ENCODE measurements at places on chromosomes 5 and 9.

DNA sequence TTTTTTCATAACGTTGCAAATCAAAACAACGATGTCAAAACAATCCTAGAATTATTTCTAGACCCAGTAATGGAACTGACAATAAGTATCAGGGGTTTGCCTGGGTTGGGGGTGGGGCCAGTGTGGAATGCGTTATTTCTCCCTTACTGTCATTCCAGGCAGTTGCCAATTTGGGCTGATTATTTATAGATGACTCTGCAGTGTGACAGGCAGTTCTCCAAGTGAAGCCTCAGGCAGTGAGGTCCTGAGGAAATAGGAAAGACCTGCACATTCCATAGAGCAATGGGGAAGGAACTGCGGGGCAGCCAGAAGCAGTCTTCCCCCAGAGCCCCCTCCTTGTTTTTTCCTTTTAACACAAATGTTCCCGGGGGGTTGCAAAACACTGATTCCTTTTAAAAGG lies 179.0 kb downstream of the YTHDC2 start:
- no peak for DNase-seq

GRCh38 chr9:87528969-87529368 lies 31.3 kb downstream of the DAPK1 start:
- DNase-seq, result no peak

DNA sequence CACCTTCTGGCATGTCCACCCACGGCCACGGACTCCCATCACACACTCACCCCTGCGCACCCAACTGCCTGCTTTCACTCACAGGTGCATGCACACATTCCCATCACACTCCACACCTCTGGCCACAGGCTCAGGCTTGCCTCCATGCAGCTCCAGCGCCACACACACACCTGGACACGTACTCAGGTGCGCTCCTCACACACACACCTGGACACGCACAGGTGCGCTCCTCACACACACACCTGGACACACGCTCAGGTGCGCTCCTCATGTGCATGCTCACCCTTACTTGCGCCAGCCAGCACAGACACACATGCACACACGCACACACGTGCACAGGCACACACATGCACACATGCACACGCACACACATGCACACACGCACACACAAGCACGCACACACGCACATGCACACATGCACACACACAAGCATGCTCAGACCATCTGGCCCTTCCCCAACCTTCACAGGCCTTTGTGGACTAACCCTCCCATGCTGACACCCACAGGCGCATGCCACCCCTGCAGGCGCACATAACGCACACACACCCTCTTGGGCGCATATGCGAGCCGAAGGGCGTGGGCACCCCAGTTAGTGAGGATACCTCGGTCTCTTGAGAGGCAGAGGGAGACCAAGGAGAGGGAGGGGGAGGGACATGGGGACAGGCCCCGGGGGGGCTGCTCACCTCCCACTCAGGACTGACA lies 8.3 kb downstream of the GRIN1 start:
- no peak for DNase-seq

DNA sequence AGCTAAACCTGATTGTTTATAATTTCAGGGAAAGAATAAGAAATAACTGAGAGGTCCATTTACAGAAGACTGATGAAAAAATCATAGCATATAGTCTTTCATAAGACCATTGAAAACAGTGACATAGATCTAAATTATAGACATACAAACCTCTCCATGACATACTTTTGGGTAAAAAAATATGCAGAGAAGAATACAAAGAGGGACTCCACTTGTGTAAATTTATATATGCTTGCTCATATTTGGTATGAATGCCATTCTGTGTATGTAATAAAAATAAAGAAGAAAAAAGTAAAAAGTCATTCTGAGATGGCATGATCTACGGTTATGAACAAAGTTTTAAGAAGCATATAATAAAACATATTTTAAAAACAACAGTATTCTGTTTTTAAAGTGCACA lies 310.7 kb downstream of the ASTN2 start:
- DNase-seq, result no peak

DNA sequence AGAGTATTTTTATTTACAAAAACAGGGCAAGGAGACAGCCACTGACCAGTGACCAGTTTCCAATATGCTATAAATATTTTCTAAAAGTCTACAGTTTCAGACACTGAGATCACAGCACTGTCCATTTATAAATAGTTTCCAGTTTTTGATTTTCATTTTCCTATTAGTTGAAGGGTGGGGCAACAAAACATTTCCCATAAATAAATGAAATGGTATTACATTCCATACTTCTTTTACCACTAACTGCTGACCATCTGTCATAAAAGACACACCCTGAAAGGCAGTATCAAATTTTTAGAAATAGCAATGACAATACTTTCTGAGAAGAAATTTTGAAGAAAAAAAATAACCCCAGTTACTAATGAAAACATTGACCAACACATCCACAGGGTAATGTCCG lies 126.7 kb downstream of the ARSB start:
- no peak for DNase-seq

GRCh38 chr5:110644357-110644756 lies 82.1 kb downstream of the TMEM232 start:
- DNase-seq, result no peak

GRCh38 chr5:96595300-96596090 lies 66.7 kb upstream of the CAST start:
- DNase-seq, result no peak

- DNase-seq, result no peak
These were observed 4.1 kb downstream of the RPL7A start for GRCh38 chr9:133351908-133352634.

DNA sequence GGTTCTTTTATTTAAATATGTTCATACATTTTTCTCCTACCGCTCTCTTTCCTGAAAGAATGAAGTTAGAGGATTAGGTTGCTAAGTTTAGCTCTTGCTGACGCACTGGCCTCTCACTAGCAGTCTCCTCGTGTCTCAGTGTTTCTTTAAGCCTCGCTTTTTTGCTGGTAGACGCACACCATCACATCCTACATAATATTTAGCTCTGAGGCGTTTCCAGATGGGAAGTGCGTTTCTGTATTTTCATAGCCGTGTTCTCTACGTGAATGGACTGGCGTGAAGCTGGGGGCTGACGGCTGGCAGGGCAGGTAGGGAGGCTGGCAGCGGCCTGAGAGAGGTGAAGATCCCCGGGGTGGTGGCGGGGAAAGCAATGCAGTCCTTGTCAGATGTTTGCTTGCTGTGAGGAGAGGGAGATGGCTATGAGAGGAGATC lies 79.2 kb upstream of the SPRY4 start:
- no peak for DNase-seq

DNA sequence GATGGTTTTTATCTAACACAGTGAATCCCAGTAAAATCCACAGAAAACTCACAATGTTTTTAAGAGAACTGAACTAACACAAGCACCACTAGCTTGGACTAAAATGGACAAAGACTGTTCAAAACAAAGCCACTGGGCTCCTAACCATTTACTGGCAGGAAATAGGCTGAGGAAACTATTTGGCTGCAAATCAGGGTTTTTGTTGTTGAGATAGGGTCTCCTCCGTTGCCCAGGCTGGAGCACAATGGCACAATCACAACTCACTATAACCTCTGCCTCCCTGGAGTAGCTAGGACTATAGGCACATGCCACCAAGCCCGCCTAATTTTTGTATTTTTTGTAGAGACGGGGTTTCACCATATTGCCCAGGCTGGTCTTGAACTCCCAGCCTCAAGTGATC lies 99.7 kb downstream of the THBS4 start:
- DNase-seq, result no peak

DNA sequence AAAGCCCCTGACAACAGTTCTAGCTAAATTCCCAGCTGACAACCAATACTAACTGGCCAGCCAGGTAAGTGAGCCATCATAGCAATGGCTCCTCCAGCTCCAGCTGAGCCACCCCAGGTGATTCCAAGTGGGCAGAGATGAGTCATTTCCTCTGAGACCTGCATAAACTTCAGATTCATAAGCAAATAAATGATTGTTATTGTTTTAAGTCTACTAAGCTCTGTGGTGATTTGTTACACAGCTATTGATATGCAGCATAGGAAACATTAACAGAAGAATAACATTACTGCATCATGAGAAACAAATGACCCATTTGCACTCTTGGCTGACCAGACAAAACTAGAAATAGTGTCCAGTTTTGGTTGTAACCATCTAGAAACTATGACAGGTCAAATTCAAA lies 60.3 kb downstream of the TTC39B start:
- no peak for DNase-seq

DNA sequence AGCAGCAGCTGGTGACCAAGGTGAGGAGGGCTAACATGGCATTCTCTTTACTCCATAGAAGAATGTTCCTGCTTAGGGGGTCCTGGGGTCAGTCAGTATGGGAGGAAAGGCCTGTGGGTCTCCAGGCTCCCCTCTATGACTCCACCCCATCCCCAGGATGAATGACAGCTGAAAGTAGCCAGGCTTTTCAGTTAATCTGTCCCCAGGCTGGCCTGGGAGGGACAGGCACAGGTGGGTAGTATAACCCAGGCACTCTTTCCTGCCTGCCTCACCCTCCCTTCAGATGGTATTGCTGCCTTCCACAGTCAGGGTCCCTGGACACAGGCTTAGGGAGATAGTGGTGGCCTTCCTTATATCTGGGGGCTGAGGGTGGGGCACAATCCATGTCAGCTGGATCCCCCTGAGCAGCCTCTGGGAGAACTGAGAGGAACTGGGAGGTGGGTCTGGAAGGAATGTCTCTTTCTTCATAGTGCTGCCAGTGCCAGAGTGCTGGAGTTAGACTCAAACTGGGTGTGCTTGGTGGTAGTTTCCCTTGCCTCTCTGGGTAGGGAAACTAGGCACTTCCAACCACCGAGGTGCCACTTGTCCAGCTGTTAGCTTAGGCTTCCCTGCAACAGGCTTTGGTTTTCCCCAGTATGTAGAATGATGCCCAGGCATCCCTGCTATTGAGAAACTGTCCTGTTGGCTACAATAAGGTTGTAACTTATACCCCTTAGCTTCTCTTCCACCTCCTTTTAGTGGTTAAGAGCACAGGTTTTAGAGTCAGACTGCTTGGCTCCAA lies 27.8 kb downstream of the LARP1 start:
- DNase-seq, result no peak

DNA sequence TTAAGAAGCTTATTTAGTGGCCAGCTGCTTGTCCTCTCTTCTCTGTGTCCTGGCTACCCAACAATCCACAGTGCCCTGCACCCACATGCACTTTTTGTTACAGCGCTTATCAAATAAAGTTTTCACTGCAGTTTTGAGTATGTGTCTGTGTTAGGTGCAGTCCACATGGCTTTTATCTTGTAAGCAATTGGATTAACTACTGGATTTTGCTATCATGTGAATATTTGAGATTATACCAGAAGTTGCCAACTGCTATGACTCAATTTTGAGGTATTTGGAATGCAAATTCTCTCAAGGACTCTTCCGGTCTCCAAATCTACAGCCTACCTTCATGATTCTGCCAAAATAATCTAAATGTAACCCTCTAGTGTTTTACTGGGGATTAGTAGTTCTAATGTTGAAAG lies 690.2 kb downstream of the NR2F1-AS1 start:
- DNase-seq, result no peak

DNA sequence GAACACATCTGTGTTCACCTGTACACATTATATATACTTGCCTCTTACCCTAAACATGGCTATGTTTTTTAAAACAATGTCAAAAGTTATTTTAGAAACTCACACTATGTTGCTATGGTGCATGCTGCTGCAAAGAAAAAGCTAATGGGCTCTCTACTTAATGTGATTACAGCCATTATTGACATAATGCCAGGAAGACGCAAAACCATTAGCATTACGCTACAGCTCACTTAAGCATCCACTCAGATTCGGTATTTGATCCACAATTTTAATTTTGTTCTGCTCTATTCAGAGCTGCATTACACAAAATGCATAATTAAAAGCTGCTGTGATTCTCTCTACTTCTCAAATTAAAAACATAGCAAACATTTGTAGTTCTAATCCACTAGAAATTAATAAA lies 395.2 kb downstream of the BNC2 start:
- DNase-seq, result no peak

DNA sequence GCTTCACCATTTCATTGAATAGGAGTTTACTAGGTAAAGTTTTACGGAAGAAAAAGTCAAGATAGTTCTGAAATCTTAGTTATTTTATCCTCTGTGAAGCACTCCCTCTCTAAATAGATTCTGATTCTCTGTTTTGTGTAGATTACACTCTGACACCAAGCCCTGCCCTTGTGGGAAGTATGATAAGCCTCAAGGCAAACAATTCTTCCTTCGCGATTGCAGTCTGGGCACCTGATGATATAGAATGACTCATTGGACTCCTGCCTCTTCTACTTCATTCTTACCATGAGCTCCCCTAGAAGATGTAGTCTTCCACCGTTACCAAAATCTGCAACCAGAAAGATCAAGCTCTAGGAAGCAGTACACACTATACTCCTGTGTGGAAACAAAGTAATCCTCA lies 626.9 kb upstream of the PTGER4 start:
- no peak for DNase-seq

- DNase-seq, result no peak
These were observed 214.3 kb downstream of the AGTPBP1 start for GRCh38 chr9:85527331-85528020.

DNA sequence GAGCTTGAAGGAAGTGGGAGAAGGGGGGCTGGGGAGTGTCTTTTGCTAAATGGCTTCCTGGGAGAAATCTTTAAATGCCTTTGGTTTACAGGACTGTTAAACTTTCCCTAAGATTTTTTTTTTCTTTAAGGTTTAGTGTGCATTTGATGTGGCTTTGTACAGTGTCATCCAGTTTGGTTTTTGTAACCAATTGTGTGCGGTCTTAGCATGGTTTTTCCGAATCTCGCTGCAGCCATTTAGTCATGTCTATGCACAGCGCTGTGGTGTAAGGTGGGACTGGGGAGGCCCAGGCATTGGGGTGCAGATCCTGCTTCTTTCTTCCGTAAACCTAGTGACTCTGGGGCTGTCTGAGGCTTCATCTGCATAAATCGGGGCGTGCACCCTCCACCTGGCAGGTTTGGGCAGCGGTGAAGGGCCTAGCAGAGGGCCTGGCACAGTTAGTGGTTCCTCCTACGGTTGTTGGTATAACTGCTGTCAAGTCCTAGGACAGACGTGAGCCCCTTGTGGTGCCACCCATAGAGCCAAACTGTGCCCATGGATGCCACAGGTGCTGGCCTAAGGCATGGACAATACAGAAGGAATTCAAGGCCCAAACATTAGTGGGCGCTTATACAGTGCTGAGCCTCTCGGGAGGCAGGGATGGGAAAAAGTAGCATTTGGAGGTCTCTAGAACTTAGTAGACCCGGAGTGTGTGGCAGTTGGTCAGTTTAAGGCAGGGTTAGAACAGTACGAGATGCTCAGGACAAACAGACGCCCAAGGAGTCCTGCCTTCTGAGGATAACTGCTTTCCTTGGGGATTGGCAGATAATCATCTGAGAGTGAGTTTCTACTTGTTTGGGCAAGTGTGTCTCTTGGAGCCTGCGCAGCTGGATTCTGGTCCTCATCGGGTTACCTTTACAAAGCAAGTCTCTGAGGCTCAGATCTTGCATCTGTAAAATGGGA lies 1.5 kb downstream of the PRRC2B start:
- peak; percentile 74 for DNase-seq

- no peak for DNase-seq
These were observed 7.2 kb downstream of the FOXD1 start for GRCh38 chr5:73441378-73441777.

- DNase-seq, result no peak
These were observed 163.6 kb upstream of the CDH6 start for GRCh38 chr5:31029925-31030324.
